Activated T-cell treated with anti-CD3 and anti-CD28 coated beads for 1 hour (primary cell): ENCODE measurements at places on chromosomes 1 and 21.

GRCh38 chr1:58401991-58402390 is 144.5 kb downstream of the OMA1 start:
- DNase-seq: no peak

DNA sequence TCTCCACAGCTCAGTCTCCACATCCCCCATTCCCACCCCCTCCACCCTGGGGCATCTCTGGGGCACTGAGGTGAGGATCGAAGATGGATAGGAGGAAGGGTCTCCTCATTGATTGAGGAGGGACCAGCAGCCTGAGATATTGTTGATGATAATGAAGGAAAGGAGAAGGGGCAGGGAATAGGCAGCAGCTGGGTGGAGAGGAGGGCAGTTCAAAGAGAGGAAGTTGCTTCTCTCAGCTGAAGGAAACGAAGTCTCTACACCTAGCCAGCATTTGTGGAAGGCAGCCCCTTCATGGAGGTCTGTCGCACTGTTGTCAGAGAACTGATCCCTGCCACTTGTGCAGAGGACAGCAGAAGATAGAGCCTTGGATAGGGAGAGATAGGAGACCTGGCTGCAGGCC is 5.7 kb downstream of the KNCN start:
- no peak for DNase-seq

- no peak for DNase-seq
Measured at GRCh38 chr1:102842606-102843005, 265.7 kb downstream of the COL11A1 start.

DNA sequence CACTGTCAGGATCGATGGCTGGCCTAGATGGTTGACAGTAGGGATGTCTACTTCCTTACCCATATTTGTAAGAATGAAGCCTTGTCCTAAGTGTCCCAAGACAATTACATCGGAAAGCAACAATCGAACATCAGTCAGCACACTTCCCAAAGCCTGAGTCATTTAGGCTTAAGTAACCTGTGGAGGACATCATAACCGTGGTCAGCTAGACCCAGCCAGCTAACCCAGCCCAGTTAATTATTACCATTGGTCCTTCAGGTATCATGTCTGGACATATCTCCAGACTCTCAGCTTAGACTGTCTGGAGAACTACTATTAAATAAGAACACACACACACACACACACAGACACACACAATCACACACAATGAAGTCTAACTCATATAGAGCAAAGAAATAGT is 264.7 kb downstream of the TRABD2B start:
- no peak for DNase-seq

GRCh38 chr1:222239130-222239529 is 308.8 kb downstream of the HHIPL2 start:
- no peak for DNase-seq

- no peak for DNase-seq
Measured at GRCh38 chr1:32496127-32496526, 31.3 kb downstream of the ZBTB8B start.

- no peak for DNase-seq
Measured at GRCh38 chr1:58006421-58007046, 540.0 kb downstream of the OMA1 start.

GRCh38 chr1:247409869-247410544 is 6.0 kb upstream of the NLRP3 start:
- DNase-seq: no peak

- DNase-seq: no peak
Measured at GRCh38 chr1:71222668-71223067, 141.8 kb upstream of the ZRANB2 start.

- no peak for DNase-seq
Measured at GRCh38 chr1:910311-910880, 13.3 kb upstream of the SAMD11 start.

- no peak for DNase-seq
Measured at GRCh38 chr1:3683992-3684391, 31.7 kb downstream of the TP73 start.

DNA sequence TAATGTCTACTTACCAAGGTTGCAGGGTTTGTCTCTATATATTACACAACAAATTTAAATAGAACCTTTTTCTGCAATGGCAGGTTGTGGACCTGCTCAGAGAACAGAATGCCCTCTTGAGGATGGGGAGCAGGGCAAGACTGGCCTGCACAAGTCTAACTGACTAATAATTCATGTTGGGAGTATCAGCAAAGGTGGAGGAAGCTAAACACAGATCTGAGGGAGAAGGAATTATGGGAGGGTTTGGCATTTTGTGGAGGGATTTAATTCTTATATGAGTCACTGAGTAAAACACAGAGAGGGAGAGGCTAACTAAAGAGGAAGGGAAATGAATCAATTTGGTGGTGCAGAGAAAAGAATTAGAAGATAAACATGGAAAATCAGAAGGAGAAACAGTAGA is 40.0 kb downstream of the CLDN17 start:
- no peak for DNase-seq

DNA sequence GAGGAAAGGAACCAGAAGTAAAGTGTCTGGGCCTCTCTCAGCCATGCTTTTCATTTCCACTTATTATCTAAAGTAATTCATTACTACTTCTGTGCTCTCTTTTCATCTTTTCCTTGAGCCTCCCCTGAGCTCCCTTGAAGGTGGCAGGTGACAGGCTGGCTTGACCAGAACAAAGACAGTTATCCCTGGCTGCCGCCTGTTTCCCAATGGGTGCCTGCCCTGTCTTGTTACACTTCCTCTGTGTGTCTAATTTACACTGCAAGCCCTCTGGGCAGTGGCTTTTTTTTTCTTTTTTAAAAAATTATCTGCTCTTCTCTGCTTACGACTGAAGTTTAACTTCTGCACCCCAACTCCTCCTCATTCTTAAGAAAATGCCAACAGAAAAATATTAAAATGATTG is 113.4 kb downstream of the NGF start:
- DNase-seq: no peak
